ENCODE measurements at places on chromosomes 3 and 15. TPM values are rescaled to one million over a fixed set of nuclear protein-coding genes. Genes with fewer than 3 reads are reported as not detected.

- no peak for DNase-seq
These were observed 23.8 kb upstream of the OXTR start for GRCh38 chr3:8793242-8793641.

- DNase-seq = no peak
These were observed 76.9 kb upstream of the ST8SIA2 start for GRCh38 chr15:92316586-92317295.

DNA sequence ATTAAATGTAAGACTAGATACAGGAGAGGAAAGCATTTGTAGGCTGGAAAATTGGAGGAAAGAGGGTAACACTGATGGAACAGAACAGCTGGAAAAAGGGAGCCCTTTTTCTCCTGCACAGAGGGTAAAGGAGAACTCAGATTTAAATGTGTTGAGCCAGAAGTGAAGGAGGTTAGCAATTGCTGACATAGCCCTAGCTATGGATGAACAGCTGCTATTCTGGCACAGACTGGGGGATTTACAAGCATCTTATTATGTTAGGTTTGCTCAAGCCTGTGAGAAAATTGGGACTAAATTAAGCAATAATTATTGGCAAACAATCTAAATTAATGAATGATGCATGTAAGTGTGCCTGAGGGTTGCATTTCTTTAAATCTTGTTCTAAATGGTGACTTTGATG is 40.6 kb upstream of the PRR20G start:
- DNase-seq = no peak

DNA sequence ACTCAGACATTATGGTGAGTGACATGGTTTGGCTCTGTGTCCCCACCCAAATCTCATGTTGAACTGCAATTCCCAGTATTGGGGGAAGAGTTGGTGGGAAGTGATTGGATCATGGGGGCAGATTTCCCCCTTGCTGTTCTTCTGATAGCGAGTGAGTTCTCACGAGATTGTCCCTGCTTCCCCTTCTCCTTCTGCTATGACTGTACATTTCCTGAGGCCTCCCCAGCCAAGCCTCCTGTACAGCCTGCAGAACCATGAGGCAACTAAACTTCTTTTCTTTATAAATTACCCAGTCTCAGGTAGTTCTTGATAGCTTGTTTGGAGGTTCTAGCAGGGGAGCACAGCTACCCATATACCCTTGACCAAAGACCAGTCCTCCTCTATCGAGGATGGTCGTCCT is 45.9 kb downstream of the ADAM10 start:
- DNase-seq = no peak

DNA sequence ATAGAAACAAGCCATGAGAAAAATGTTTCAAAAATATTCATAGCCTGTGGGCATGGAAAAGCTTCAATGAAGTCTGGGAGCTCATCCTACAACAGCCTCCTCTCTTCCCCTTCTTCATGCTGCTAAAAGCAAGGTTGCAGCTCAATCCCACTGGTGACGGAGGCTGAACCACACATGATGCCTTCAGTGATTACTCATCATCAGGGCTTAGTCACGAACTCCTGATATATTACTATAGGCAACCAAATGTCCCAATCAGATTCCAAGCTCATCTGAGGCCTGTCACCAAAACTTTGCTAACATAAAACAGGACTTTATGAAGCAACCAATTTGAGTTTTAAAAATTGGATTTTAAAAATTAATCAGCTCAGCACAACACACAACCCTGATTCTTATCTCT is 24.0 kb upstream of the SLC24A5 start:
- DNase-seq = no peak

GRCh38 chr15:99437315-99438223 is 128.2 kb upstream of the MEF2A start:
- peak; percentile 18 for DNase-seq

- no peak for DNase-seq
These were observed 45.8 kb upstream of the CCNB2 start for GRCh38 chr15:59059076-59059597.

- DNase-seq = no peak
These were observed 271.5 kb upstream of the COL8A1 start for GRCh38 chr3:99366663-99367429.

DNA sequence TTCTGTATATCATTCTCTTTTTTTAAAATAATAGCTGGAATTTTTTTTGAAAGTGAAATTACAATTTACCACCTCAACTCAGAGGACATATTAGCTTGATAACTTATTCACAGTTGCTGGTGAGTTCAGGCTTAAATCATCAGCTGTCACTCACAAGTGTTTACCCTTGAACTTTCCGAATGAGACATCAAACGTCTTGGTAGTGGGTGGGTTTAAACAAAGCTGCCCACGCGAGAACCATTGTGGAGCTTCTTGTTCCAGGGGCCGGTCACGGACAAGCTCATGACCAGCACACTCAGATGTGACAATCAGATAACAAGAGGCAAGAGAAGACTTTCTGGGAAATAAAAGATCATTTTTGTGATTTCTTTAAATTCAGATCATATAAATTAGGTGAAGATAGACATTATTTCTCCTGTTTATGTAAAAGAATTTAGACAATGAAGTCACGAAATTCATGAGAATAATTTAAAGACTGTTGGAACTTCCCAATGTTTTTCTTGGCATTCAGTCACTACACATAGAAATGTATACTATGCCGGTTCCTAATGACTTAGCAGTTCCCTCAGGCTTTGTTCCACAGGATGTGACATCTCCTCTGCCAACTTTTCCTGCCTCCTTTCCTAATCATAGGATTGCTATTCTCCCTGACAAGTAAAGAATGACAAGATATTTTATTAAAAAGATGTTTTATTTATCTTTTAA is 29.3 kb downstream of the BTD start:
- DNase-seq = no peak

DNA sequence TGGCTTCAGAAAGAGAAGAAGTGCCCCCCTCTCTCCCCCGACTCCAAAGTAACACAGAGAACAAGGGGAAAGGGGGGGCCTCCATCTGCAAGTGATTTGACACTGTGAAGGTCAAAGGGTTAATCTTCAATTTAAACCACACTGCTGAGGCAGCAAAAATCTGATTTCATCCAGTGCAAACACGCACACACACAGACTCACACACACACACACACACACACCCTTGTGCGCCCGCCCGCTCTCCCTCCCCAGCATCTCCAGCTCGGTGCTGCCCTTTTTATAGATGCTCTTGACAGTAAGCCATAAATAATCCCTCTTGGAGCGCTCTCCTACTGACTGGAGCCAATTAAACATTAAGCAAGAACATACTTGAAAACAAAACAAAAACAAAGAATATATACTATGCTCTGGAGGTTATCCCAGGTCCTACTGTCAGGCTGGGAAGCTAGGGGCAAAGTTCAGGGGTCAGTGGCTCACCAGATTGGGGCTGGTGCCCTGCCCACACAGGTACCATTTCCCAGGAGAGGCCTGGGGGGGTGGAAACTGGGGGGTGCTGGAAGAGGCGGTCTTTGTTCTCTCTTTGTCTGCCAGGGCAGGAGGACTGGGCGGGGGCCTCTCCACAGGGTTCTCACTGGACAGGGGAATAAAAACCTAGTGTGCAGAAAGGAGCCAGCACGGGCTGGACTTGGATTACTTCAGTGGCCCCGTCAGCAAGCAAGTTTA is 16.3 kb downstream of the BMF start:
- no peak for DNase-seq

DNA sequence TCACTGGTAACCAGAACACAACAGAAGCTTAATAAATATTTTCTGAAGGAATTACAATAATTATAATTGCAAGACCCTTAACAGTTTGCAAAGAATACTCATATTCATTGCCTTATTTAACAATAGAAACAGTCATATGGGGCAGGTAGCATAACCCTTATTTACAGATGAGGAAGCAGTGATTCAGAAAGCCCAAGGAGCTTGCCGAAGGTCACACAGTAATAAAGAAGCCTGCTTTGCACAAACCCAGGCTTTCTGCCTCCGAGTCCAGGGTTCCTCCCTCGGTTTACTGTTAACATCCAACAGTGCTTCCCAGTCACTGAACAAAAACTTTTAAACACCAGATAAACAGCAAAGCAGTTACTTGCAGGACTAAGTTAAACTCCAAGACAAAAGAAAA is 35.3 kb downstream of the SRGAP3 start:
- no peak for DNase-seq

- no peak for DNase-seq
These were observed 72.3 kb downstream of the CD47 start for GRCh38 chr3:108018552-108018951.

DNA sequence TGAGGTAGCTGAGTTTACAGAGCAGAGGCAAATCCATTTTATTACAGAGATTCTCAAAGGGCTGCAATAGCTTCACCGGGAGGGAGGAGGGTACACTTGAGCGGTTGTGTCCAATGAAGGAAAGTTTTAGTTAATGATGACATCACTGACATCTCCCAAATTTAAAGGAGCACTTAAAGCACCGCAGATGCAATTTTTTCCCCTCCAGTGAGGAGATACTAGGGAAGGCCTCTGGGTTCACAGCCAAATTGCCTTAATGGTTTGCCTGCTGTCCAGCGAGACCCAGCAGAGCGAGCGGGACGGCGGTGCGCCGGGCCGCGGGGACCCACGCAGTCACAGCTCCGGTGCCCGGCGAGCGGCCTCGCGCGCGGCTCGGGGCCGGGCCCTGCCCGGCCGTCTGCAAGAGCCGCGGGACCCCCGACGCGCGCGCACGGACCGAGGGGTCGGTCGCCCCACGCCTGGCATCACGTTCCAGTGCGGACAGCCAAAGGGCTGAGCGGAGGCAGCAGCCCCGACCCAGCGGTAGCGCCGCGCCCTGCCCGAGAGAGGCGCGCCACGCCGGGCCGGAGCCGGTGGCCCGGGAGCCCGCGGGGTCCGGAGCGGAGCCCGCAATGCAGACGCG is 160.5 kb upstream of the CHRNA7 start:
- DNase-seq = no peak

DNA sequence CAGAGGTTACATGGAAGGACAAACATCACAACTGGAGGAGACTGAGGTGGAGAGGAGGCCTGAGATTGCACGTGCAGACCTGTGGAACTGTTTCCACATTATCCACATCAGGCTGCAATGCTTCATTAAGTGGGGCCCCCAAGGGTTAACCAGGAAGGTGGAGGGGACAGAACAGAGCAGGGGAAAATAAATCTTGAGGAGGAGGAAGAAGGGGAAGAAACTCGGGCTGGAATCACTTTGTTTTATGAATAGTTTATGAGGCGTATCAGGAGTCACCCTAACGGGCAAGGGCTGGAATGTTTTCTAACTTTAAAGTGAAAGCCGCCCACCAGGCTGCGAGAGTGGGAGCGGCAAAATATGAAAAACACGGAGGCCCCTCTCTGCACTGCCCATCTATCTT is 154.9 kb downstream of the WNT5A start:
- DNase-seq = no peak

- no peak for DNase-seq
These were observed 36.5 kb upstream of the UACA start for GRCh38 chr15:70799667-70800450.

DNA sequence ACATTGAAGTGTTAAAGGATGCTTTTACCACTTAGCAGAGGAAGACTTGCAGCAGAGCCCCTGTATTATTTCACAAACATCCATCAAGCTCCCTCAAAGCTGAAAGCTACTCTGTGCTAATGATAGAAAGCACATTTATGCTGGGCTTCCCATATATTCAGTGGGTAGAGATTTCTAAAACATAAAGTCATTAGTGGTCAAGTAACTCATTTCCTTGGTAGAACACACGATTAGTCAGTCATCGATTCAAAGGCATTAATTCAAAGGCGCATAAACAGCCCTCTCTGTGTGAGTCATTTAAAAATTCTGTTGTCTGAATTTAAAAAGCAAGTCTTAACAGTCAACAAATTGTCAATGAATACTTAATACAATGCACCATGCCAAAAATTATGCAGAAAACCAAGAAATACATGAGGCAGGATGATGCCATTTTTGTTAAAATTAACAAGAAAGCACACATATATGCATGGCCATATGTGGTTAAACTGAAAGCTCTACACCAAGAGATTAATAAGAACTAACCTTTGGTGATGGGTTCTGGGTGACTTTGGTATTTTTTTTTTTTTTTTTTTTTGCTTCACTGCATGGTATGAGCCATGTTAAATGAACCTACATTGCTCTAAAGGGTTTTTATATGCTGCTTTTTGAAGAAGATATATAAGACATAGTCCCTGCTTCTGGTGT is 61.7 kb downstream of the LDHAL6B start:
- no peak for DNase-seq

GRCh38 chr15:51883271-51883837 is 53.9 kb downstream of the TMOD3 start:
- DNase-seq = no peak

DNA sequence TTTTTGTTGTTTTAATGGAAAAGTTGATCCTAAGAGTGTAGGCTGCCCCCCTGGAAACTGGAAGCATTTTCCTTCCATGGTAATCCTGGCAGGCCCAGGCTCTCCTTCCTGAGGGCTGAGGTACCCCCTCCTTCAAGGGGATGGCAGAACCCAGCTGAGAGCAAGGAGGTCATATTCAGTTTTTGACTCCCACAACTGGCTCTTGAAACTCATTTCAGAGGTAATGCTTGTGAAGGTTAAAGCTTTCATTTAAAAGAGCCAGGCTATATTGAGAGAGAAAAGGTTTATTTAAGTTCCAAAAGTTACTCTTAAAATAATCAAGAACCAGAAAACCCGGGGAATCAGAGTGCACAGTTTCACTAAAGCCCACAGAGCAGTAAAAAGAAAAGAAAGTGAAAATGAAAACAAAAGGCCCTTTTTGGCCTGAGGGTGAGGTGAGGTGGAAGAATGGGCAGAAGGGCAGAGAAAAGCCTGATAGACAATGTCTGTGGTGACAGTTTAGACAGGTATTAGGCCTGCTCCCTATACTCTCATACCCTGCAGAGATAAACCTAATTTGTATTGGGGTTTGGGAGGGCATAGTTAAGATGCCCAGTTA is 47.0 kb upstream of the RBP1 start:
- DNase-seq = no peak

DNA sequence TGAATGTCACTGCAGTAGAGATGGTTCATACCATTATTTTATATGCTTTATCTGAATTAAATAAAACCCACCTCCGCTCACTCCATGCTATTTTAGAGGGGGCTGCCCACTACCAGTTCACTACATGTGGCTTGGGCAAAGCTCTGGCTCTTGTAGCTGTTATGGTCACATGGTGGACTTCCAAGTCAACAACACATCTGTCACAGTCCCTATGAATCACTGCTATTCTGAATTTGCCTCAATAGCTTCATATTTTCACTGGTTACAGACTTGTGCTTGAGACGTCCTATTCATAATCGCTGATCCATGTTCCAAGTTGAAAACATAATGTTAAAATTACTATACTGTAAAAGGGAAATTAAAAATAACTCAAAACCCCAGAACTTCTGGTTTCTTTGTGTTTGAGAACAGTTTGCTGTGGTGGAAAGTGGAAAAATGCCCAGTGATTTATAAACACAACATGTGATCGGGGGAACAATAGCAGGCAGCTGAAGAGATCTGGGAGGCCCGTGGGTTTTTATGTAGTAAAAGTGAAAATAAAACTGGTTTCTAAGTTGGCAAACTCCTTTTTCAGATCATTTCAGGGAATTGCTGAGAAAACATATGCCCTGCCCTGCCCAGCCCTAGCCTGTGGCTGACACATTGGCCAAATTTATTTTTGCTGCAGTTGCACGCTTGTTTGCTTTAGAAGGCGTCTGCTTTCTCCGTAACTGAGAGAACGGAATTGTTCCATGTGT is 128.8 kb upstream of the PRR23C start:
- DNase-seq = no peak

GRCh38 chr15:71511796-71512681 is 298.3 kb upstream of the NR2E3 start:
- no peak for DNase-seq

The C3orf20 gene
- total RNA-seq = not detected

The LTF gene
- total RNA-seq = 9.1 TPM

The LEKR1 gene
- not detected for total RNA-seq

The LCMT2 gene
- total RNA-seq = 10.8 TPM

The SLC27A2 gene
- total RNA-seq = 11.4 TPM

The PGBD4 gene
- 1.3 TPM for total RNA-seq

The PDCD7 gene
- 18.9 TPM for total RNA-seq

The SLC2A2 gene
- not detected for total RNA-seq
